Right cardiac atrium (tissue), 5 donors: ENCODE measurements at places on chromosomes 5 and 9.

- DNase-seq: no peak
These were observed 6.2 kb downstream of the UGT3A2 start for GRCh38 chr5:36060420-36060887.

- no peak for DNase-seq
These were observed 320.3 kb downstream of the ACTL7B start for GRCh38 chr9:108535526-108535925.

GRCh38 chr5:2255915-2256690 lies 373.4 kb upstream of the IRX4 start:
- no peak for DNase-seq

- no peak for DNase-seq
These were observed 41.9 kb upstream of the PLPP1 start for GRCh38 chr5:55576661-55577060.

GRCh38 chr5:102090770-102091169 lies 205.3 kb downstream of the SLCO4C1 start:
- DNase-seq: no peak
